Renal pelvis (tissue), 12 donors: ENCODE measurements at places on chromosomes 1 and 21.

DNA sequence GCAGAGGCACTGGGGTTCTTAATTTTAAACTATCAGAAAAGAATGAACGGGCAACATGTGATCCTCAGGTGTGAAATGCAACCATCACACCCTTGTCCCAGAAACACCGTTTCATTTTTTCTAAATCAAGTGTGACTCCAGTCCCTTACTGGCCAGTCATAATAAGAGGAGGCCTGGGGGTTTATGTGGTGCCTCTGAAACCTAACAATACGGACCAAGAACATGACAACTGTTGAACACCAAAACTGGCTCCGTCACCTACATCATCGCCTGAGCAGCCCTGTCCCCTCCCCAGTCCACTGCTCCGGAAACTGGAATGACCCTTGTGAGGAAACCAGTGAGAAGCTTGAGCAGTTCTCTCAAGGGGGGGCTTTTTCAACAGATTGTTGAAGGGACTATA lies 55.9 kb upstream of the KIF26B start:
- DNase-seq = no peak

DNA sequence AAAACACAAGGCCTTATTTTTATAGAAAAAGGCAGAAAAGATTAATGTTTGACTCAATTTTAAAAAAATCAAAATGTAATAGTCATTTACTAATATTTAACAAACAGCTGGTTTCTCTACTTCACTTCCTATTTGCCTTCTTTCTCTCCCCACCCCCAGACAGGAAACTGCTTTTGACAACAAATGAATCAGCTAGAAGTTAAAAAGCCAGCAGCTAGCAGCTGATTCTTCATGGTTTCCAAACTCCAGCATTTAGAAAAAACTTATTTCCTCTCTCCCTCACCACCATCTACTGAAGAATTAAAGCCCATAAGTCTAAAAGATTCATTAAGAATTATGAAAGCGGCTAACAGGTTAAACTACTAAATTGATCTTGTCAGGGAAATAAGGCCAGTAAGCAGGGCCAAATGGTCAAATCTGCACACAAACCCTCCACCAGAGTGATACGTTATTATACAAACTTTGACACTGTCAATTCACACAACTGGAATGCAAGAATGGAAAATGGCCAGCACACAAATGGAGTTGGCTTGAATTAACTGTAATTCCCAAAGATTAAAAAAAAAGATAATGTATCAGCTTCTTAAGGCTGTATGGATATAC lies 4.0 kb downstream of the WDR26 start:
- peak; percentile 60 for DNase-seq

DNA sequence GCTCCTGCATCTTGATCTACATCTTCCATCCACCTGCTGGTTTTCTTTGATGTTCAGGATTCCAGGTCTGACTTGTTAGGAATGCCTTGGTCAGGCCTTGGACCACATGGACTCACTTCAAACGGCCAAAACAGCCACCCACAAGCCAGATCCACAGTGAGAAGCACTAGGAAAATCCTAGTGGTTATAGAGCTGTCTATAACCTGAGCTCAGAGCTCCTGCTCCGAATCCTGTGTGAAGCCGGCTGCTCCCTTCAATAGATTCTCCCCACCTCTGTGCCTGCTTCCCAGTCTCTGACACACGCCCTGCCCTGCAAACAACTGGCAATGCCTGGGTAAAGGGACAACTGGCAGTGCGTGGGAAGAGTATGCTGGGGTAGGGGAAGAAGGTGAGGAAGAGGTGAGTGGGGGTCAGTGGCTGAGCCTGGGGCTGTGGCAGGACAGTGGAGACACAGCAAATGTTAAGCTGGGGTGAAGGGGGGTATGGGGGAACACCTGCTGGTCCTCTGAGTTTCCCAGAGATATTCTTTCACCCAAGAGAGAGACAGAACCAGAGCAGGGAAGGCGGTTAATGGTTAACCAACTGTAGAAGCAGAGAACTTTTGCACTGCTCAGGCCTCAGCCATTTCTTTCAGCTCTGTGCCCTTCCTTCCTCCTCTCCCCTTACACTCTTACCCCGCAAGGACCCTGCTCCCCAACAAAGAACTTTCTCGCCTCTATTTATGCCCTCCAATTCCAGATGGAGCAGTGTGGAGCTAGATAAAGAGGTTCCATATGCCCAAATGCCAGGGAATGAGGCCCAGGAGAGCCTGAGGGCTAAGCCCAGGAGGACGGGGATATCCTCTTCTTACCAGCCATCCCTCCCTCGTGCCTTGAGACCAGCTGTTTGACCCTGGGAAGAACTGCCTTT lies 4.5 kb downstream of the PLXNA2 start:
- DNase-seq = no peak

GRCh38 chr1:107740579-107740978 lies 224.4 kb downstream of the VAV3 start:
- no peak for DNase-seq
